ENCODE measurements at places on chromosomes 3 and 15.

- DNase-seq: no peak
Measured at GRCh38 chr3:114043205-114043604, 13.1 kb downstream of the CCDC191 start.

DNA sequence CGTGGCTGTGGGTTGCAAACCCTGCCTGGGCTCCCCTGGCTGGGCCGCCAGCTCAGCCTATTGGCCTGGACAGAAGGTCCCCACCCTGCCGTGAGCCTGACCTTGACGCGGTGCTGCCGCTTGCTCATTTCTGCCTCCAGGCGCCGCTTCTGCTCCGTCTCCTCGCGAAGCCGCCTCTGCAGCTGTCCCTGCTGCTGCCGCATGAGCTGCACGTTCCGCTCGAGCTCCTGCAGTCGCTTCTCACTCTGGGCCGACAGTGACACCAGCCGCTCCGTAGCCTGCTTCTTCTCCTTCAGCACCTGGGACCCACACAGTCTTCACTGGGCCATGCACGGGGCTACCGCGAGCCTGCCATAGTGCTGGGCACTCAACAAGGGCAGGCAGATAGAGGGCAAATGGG, 21.7 kb downstream of the KIF7 start:
- no peak for DNase-seq

- no peak for DNase-seq
Measured at GRCh38 chr15:63218100-63218808, 28.8 kb downstream of the RAB8B start.

DNA sequence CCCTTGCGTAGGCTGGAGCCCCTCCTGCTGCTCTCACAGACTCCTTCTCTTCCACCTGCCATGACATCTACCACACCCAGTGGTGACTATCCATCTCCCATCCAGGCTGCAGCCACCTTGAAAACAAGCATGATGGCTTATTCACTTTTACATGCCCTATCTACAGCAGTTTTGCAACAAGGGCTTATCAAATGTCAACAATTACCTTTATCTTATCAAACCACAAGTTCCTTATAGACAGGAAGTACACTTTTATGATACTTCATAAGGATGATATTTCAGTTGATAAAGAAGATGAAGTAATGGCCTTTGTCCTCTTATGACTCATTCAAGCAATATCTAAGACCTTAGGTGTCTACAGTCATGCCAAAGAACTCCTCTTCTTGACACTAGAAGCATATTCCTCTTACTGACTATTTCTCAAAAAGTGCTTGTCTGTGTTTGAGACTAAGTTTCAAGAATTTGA, 125.3 kb upstream of the SPRED1 start:
- no peak for DNase-seq

GRCh38 chr3:11582191-11582968, 61.3 kb downstream of the VGLL4 start:
- no peak for DNase-seq

DNA sequence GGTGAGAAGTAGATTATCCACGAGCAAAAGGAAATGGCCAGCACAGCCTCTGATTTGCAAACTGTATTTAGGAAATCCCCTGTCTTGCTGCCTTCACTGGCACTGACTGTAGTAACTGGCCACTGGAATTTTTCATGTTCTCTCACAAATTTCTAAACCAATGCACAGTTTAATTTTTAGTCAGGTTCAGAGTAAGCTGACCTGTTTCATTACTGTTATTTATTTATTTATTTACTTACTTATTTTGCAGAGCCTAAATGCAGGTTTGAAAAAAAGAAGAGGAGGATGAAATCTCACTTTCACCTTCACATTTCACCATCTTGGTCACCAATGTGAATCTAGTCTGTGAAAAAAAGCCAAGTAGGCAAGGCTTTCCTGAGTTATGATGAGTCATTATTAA, 291.0 kb downstream of the PLOD2 start:
- DNase-seq: no peak

- DNase-seq: no peak
Measured at GRCh38 chr3:134822090-134822489, 27.0 kb downstream of the EPHB1 start.

DNA sequence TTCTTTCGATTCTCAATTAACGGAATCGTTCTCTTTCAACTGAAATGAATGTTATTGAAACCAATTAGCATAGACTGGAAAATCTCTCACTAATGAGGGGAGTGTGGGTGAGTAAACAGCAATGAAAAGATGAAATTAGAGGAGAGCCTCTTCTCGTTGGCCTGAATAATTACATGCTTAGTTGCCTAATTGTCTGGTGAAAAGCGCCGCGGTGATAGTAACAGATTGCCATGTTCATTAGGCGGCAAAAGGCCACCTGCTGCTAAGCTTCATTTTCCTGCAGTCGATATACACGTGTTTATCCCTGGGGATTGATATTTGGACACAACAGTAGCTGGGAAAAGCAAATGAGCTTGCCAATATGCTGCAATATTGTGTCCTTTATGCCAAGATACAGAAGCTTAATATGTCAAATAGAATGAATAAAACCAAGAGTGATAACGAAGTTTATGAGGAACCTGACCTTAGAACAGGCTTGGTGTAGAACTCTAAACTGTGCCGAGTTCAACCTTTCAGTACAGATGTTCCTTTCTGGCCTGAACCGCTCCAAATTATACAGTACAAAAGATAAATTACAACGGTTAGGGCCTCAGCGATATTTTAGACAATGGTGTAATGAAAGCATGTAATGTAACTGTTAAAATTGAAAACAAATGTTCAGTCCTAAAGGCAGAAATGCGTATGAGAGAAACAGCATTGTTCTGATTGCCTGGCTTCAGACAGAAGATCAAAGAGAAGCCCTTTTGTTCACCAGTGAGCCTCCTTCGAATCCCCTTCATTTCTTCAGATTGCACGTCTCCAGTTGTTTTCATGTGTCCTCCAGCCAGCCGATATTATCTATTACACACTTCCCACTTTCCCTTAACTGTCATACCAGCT, 185.2 kb downstream of the SHOX2 start:
- DNase-seq: no peak

GRCh38 chr15:80567721-80568157, 127.4 kb upstream of the ABHD17C start:
- no peak for DNase-seq

- no peak for DNase-seq
Measured at GRCh38 chr3:18527691-18528090, 102.6 kb upstream of the SATB1 start.

DNA sequence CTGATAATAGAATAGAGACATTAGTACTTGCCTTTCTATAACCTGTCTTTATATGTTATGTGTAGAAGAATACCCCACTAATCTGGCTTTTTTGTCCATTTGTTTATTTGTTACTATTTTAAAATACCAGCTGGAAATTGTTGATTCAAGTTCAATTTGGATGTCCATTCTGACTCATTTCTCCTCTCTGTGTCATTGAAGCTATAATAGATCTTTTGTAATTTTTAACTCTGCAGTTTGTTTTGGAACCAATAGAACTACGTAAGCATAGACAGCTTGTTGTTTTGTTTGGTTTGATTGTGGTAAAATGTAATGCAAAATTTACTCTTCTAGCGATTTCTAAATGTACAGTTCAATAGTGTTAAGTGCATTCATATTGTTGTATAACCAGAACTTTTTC, 390.4 kb downstream of the ZIC1 start:
- no peak for DNase-seq

DNA sequence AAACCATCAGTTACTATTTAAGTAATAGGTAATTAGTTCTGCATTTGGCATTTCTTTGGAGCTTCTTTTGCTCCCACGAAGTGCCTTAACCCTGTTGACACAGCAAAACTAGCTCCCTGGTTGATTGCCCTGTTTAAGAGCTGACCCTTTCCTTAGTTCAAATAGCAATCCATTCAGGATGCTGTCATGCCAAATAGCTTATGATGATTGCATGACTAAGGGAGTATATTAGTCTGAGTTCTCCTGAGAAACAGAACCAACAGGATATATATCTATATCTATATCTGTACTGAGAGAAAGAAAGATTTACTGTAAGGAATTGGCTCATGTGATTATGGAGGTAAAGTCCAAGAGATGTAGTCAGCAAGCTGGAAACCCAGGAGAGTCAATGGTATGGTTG, 50.3 kb upstream of the SPRED1 start:
- no peak for DNase-seq

DNA sequence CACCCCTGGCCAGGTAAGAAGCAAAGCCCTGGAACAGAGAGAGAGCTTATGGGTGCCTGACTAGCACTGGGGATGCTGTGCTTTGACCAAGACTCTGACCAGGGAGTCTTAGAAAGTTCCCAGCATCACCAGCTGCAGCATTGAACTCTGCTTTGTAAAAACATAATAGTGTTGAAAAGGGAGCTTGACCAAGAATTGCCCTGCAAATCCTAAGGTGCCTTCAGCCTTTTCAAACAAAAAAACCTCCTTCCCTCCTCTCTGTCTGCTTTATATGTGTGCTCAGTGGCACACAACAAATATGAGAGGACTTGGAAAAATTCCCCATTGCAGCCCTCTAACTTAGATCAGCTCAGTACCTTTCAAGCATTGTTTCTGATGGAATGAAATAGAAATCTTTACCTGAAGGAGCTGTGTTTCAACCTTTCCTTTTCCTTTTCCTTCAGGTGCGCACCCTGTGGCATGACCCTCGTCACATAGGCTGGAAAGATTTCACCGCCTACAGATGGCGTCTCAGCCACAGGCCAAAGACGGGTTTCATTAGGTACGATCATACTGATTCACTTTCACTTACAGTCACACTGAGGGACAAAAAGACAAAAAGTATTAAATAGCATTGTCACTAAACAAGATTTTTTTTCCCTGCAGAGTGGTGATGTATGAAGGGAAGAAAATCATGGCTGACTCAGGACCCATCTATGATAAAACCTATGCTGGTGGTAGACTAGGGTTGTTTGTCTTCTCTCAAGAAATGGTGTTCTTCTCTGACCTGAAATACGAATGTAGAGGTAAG, 13.0 kb downstream of the THBS1 start:
- no peak for DNase-seq
